ENCODE measurements at places on chromosomes 12 and 14.

DNA sequence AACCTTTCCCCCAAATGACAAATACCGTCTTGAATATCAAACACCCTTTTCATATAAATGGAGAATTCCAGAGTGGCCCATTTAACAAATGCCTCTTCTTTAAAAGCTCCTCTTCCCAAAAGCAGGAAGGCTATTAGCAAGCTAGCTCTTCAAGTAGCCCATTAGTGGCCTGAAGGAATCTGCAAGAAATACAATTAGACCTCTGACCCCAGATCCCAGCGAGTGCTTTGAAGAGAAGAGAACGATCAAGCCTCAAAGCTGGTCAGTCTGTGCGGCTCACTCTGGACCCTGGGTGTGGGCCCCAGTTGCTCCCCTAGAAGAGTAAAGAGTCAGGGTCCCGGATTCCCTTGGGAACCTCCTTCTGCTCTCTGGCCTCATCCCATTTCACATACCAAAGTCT is 325.6 kb downstream of the NUAK1 start:
- no peak for DNase-seq

GRCh38 chr12:95416111-95416636 is 57.8 kb upstream of the METAP2 start:
- DNase-seq: no peak

- DNase-seq: no peak
Measured at GRCh38 chr12:45050751-45051571, at the start of gene DBX2. DBX2 (minus strand) TSS chr12:45051099; CDS start chr12:45050927, 172 bp downstream.

DNA sequence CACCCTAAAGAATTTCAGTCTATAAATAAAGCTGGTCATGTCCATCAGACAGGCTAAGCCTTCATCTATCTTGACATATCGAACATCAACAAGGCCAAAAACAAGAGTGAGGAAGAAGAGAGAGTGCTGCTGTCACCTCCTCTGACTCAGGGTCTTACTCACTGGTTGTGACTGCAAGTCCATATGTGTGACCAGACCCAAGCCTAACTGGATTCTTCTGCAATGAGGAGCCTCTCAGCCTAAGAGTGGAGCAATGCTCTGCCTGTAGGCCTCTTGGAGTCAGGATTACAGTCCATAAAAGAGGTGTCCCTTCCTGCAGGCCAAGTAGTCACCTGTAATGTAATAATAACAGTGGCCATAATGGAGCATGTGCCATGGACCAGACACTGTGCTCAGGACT is 121.2 kb upstream of the SLC35F4 start:
- no peak for DNase-seq

GRCh38 chr12:10392394-10392930 is 2.6 kb upstream of the KLRK1 start:
- no peak for DNase-seq

- DNase-seq: no peak
Measured at GRCh38 chr14:67766035-67766680, 50.2 kb downstream of the ZFYVE26 start.

GRCh38 chr14:21070083-21070609 is at the start of gene ARHGEF40:
ARHGEF40 (plus strand) TSS chr14:21070304; CDS start chr14:21070397, 93 bp downstream.
- DNase-seq: no peak

- DNase-seq: peak; percentile 67
Measured at GRCh38 chr12:46585854-46586621, 213.5 kb upstream of the SLC38A2 start.

DNA sequence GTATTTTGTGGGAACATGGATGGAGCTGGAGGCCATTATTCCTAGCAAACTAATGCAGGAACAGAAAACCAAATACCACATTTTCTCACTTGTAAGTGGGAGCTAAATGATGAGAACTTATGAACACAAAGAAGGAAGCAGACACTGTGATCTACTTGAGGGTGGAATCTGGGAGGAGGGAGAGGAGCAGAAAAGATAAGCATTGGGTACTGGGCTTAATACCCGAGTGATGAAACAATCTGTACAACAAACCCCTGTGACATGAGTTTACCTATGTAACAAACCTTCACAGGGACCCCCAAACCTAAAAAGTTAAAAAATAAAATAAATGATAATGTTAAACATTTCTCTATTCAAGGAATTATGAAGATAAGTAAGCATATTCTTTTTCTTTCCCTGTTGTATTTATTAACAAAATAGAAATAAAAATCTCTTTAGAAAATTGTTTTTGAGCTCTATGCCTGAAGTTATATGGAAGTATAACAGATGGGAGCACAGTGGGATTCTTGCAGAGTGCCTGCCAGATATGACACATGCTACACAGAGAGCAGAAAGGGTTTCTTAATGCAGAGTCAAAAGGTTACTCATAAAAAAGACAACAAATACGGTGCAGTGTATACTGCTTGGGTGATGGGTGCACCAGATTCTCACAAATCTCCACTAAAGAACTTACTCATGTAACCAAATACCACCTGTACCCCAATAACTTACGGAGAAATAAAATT is 52.0 kb upstream of the SYNE2 start:
- DNase-seq: no peak

GRCh38 chr12:5923043-5923605 is 21.9 kb downstream of the ANO2 start:
- DNase-seq: no peak

DNA sequence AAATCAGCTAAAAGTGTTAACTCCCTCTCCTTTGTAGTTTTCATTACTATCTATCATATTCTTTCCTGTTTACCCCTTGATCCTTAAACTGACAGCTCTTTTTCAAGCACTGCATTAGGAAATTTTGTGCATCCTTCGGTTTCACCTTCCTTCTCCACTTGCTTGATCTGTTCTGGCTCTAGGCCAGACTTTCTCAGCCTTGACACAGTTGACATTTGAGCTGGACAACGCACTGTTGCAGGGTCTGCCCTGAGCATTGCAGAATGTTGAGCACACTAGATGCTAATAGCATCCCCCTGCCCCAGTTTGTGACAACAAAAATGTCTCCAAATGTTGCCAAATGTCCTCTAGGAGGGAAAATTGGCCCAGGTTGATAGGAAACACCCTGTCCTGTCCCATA is 75.4 kb upstream of the KCNJ8 start:
- no peak for DNase-seq

- DNase-seq: no peak
Measured at GRCh38 chr14:94041551-94042346, 15.6 kb downstream of the OTUB2 start.

GRCh38 chr12:77072833-77073495 is 7.6 kb upstream of the E2F7 start:
- no peak for DNase-seq

DNA sequence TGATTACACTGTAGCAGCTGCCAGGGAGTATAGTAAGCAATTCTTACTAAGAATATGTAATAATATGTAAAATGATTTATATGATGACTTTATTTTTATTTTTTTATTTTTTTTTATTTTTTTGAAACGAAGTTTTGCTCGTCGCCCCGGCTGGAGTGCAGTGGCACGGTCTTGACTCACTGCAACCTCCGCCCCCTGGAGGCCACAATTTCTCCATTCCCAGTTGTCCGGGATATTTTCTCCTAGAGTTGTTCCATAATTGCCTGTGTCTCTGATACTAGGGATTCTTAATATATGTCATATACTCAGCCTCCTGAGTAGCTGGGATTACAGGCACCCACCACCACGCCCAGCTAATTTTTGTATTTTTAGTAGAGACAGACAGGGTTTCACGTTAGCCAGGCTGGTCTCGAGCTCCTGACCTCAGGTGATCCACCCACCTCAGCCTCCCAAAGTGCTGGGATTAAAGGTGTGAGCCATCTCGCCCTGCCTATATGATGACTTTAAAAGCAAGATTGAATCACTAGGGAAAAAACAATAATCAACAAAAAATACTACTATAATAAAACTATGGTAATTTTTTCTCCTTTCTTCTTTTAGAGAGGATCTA is 12.2 kb upstream of the ITPR2 start:
- no peak for DNase-seq

- DNase-seq: no peak
Measured at GRCh38 chr14:100421756-100422470, 98.8 kb downstream of the SLC25A47 start.

GRCh38 chr12:114916541-114916940 is 232.6 kb upstream of the TBX3 start:
- no peak for DNase-seq

- no peak for DNase-seq
Measured at GRCh38 chr14:75811136-75811829, 150.2 kb downstream of the TTLL5 start.

DNA sequence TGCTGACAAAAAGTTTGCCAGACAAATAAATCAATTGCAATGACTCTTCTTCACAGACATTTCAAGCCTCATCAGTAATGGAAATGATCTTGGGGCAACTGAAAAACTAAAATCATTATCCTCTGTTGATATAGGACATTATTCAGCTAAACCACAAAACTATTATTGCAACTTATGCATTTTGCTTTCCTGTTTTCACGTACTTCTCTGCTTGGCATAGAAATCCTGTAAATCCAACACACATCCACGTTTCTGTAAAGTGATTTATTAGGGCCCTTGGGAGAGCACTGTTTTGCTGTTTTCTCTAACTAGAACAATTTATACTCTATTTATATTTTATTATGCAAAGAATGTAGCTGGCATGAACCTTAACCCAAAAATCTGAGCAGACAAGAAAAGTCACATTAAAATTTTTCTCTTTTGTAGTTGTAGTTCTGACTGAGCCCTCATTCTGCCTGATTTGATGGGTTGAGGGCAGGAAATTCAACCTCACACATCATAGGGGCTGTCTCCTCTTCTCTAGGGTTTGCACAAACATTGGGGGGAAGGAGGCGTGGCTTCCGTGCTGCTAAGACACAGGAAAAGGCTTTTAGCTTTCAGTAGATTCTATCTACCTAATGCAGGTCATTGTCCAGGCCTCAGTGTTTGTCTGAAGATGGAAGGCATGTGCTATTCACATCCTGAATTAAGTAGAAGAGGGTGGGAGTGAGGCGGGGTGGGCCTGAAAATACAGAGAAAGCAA is 11.5 kb upstream of the NUP107 start:
- DNase-seq: no peak

- no peak for DNase-seq
Measured at GRCh38 chr12:19945559-19946435, 422.5 kb upstream of the PDE3A start.

DNA sequence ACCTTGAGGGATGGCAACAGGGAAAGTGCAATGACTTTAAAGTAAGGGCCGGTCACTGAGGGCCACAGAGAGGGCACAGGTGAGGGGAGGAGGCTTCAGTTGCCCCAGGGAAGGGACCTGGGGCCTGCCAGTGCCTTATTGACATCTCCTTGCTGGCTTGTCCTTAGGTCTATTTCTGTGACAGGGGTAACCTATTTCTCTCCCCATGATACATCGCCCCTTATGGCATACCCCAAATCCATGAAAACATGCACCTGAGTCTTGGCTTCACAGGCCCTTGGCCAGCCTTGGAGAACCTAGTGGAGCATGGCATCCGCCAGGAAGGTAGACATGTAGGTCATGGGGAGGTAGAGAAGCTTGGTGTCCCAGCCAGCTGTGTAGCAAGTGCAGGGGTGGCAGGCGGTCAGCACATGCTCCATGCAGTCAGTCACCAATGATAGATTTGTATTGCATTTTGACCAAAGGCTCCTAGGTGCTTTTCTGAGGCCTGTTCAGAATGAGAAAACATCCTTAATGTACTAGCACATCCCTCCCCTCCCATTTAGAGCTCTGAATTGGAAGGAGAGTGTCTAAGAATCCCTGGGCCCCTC is 23.6 kb upstream of the RDH16 start:
- DNase-seq: no peak

- no peak for DNase-seq
Measured at GRCh38 chr14:59240356-59240755, 51.9 kb downstream of the DAAM1 start.

- no peak for DNase-seq
Measured at GRCh38 chr12:48183091-48183875, at the start of gene CCDC184. CCDC184 (plus strand) TSS chr12:48183644; CDS start chr12:48184123, 479 bp downstream.

DNA sequence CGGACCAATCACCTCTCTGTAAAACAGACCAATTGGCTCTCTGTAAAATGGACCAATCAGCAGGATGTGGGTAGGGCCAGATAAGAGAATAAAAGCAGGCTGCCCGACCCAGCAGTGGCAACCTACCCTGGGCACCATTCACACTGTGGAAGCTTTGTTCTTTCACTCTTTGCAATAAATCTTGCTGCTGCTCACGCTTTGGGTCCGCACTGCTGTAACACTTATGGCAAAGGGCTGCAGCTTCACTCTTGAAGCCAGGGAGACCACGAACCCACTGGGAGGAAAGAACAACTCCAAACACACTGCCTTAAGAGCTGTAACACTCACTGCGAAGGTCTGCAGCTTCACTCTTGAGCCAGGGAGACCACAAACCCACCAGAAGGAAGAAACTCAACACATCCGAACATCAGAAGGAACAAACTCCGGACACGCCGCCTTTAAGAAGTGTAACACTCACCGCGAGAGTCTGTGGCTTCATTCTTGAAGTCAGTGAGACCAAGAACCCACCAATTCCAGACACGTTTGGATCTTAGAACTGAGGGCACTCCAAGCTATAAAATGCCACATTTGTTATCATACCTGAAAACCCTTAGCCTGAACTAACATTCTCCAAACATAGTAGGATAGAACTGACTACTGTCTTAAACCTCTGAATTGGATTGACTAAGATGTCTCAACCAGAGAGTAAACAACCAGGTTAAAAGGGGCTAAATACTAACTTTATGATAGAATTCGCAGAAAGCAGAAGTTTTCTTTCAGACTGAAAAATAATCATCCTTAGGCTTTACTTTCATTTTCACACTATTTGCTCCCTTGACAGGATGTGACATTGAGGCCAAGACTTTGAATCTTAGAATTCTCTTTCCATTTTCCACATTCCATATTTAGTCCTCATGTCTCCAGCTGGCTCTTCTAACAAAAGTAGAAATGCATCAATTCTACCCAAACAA is 33.6 kb downstream of the CDKL1 start:
- no peak for DNase-seq

GRCh38 chr12:109710205-109710746 is 3.3 kb upstream of the FAM222A start:
- no peak for DNase-seq

DNA sequence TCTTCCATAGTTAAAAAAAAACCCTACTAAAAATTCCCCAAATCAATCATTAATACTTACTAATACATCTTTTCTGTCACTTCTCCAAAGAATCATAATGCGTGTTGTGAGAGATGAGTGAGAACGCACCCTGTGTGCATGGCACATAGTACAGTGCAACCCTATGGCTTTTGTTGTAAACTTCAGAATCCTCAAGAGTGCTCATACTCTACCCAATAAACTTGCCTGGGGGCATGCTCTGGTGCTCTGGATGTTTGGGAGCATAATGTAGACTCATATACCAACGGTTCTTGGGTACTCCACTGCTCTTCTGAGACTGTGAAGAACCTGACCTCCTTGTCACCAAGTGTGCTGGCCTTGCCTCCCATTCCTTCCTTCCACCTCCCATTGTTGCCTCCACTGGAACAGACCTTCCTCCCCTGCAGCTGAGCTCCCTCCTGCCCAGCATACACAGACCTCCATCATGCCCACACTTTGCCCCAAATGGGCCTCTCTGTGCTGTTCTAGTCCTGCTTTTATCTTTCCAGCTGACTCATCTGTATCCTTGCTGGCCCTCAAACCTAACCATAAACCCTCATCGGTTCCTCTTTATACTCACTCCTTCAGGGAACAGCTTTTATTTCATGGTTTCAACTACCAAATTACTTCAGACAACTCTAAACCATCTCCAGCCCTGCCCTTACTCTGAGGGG is 8.9 kb downstream of the DCP1B start:
- DNase-seq: no peak

- no peak for DNase-seq
Measured at GRCh38 chr14:105377555-105378182, 20.7 kb upstream of the TEX22 start.
